Lung (tissue), 17 donors: ENCODE measurements at places on chromosomes 1 and 21. TPM values are rescaled to one million over a fixed set of nuclear protein-coding genes. Genes with fewer than 3 reads are reported as not detected.

The CRABP2 gene
- 13.6 TPM for total RNA-seq

The LAX1 gene
- 1.0 TPM for total RNA-seq

DNA sequence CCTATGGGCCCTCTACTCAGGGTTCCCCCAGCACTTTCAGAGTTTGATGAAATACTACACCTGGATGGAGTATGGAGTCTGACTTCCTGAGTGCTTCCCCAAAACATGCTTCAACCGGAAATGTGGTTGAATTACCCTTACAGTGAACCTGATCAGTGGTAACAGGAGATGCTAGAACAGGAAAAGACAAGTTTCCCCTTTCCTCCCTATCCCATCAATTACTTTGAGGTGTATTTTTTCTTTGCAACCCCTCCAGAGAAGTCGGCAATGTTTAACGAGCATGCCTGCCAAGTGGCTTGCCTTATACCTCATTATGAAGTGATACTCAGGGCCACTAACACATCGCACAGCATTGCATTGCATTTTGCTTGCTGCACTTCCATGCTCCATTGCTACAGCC is 7.0 kb downstream of the KRTAP15-1 start:
- no peak for DNase-seq
- no peaks in the 10 kb centered on the region for H3K4me1 ChIP-seq
- H3K27ac ChIP-seq = no peak overlapping the region

The NEK2 gene
- 5.9 TPM for total RNA-seq

The SMPDL3B gene
- total RNA-seq = 17.6 TPM

GRCh38 chr21:39705849-39706248 is 39.1 kb upstream of the IGSF5 start:
- H3K27ac ChIP-seq = no peak overlapping the region
- no peak overlapping the region for H3K4me3 ChIP-seq
- DNase-seq = no peak

DNA sequence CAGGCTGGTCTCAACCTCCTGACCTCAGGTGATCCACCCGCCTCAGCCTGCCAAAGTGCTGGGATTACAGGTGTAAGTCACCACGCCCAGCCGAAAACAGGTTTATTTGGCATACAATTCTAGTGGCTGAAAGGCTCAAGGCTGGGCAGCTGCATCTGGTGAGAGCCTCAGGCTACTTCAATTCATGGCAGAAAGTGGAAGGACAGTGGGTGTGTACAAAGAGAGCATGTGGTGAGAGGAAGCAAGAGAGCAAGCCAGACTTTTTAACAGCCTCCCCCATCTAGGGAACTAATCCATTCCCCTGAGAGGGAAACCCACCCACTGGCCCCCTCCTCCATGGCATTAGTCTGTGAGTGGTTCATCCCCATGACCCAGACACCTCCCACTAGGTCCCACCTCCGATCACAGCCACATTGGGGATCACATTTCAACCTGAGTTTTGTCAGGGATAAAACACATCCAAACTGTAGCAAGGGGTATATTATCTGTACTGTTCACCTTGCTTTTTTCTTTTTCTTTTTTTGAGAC is 9.5 kb downstream of the BMP8A start:
- H3K4me1 ChIP-seq = peaks cover 10% of the 10 kb centered on the region
- no peak overlapping the region for H3K27ac ChIP-seq
- no peaks in the 10 kb centered on the region for H3K36me3 ChIP-seq

DNA sequence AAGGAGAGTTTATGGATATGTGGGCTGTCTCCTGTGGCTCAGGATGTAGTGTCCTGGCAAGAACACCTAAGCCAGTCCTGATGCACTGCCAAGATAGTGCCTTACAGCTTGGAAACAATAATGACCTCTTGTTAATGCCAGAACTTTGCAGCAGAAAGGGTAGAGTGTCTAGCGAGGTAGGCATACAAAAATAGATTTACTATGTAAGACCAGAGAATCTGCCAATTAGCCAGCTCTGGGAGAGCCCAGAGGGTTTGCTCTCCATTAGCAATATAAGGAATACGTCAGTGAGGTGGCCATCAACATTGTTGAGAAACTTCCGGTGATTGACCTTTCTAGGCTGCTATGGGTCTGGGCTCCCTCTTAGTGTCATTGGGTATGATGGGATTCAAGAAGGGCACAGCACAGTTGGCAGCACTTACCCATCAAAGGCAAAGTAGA is 178.5 kb upstream of the GALNT2 start:
- no peaks in the 10 kb centered on the region for H3K4me1 ChIP-seq
- no peak overlapping the region for H3K4me3 ChIP-seq
- no peaks in the 10 kb centered on the region for H3K27me3 ChIP-seq
- H3K36me3 ChIP-seq = no peaks in the 10 kb centered on the region

DNA sequence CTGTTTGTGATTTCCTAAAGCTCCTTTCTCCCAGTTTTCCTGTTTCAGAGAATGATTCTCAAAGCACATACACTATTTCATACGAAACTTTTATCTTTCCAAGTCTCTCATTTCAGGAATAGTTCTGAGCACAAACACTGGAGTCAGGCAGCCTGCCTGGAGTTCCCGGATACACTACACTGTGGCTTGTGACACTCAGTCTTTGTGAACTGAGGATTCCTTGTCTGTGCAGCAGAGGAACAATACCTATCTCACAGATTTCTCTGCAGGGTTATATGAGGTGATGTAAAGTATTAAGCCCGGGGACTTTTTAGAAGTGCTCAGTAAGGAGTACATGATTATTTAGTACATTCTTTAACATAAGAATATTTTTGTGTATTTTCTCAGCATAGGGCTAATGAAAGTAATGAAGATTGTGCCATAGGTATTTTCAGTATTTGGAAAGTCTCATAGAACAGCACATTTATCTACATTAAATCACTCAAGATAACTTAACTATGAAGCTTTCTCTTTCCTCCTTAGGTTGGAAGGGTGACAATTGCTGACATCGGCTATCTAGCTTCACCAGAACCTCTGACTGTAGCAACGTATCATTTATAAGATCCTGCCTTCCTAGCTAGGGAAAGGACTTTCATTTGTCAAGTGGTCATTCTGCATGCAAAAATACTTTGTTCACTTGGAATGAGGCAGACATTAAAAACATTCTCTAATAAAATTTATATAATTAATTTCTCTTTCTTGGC is 12.9 kb downstream of the GBP2 start:
- H3K4me1 ChIP-seq = no peaks in the 10 kb centered on the region
- H3K4me3 ChIP-seq = no peak overlapping the region
- DNase-seq = peak; percentile 13
- no peaks in the 10 kb centered on the region for H3K36me3 ChIP-seq

The GBP7 gene
- 0.09 TPM for total RNA-seq

The HRNR gene
- total RNA-seq = not detected

DNA sequence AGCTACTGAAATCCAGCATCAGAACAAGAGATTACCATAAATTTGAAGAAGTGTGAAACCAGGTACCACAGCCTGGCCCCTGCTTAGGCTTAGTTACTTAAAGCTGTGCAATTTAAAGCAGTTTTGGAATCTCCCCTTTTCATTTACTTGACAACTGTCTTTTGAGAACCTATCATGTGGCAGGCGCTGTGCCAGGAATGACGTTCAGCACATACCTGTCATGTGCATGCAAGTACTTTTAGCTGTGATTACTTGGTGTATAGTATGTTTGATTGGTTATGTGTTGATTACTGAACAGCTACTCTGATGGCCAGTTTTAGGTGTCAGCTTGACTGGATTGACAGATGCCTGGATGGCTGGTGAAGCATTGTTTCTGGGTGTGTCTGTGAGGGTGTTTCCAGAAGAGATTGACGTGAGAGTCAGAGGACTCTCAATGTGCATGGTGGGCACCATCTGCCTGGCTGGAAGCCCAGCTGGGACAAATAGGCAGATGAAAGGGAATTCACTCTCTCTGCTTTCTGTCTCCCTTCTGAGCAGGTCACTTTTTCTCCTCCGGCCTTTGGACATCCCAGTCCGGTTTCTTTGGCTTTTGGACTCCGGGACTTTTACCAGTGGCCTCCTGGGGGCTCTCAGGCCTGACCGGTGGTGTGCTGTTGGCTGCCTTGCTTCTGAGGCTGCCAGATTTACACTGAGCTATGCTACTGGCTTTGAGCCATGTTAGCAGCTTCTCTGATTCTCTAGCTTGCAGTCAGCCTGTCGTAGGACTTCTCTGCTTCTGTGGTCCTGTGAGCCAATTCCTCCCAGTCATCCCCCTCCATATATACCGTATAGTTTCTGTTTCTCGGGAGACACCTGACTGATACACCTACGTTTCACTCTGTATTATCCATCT is 178.0 kb downstream of the RYR2 start:
- H3K27ac ChIP-seq = peak overlapping the region; percentile 41
- H3K4me1 ChIP-seq = no peaks in the 10 kb centered on the region
- H3K4me3 ChIP-seq = no peak overlapping the region
- no peaks in the 10 kb centered on the region for H3K27me3 ChIP-seq
- no peaks in the 10 kb centered on the region for H3K36me3 ChIP-seq

- no peaks in the 10 kb centered on the region for H3K27me3 ChIP-seq
- H3K36me3 ChIP-seq = no peaks in the 10 kb centered on the region
- no peak overlapping the region for H3K4me3 ChIP-seq
- no peak for DNase-seq
- H3K27ac ChIP-seq = no peak overlapping the region
- no peaks in the 10 kb centered on the region for H3K4me1 ChIP-seq
Measured at GRCh38 chr1:117398957-117399356, 31.7 kb downstream of the MAN1A2 start.

GRCh38 chr1:14698314-14698713 is 99.8 kb downstream of the KAZN start:
- no peak for DNase-seq
- no peaks in the 10 kb centered on the region for H3K4me1 ChIP-seq
- H3K27me3 ChIP-seq = no peaks in the 10 kb centered on the region

The VHLL gene
- not detected for total RNA-seq

DNA sequence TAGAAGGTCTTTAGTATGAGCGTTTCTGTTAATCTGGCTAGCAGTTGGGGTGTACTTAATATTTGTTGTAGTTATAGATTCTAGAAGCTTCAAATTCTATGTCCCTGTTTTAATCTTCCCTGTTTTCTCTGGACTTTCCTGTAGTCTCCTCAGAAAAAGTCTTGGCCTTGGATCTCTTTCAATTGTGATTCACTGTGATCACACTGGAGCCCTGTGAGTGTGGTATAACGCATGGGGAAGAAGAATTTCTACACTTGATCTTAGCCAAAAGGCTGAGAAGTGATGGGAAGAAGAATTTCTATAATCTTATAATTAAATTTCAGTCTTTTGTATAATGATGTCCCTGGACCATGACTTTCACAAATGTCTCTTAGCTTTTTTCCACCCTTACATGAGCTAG is 36.7 kb upstream of the COP1 start:
- H3K27ac ChIP-seq = no peak overlapping the region
- no peak for DNase-seq
- no peak overlapping the region for H3K4me3 ChIP-seq
- no peaks in the 10 kb centered on the region for H3K27me3 ChIP-seq

The CELA3B gene
- not detected for total RNA-seq

The MNDA gene
- total RNA-seq = 27.2 TPM

DNA sequence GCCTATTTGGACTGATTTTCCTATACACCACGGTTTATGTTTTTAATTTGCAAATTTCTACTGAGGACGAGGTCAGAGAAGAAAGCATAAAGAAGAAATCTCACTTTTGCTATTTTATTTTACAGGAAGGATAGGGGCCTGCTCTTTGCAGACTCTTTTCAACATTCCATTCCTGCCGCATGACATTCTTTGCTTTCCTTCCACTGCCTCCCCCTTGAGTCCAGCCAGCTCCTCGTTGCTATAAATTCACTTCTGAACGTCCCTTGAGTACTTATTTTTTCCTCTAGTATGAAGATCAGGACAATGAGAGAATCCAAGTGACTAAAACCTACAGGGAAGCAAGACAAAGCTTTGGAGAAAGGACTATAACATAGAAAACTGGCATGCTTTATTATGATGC is 53.4 kb upstream of the PTGFR start:
- H3K36me3 ChIP-seq = no peaks in the 10 kb centered on the region
- H3K4me1 ChIP-seq = no peaks in the 10 kb centered on the region
- no peak for DNase-seq

DNA sequence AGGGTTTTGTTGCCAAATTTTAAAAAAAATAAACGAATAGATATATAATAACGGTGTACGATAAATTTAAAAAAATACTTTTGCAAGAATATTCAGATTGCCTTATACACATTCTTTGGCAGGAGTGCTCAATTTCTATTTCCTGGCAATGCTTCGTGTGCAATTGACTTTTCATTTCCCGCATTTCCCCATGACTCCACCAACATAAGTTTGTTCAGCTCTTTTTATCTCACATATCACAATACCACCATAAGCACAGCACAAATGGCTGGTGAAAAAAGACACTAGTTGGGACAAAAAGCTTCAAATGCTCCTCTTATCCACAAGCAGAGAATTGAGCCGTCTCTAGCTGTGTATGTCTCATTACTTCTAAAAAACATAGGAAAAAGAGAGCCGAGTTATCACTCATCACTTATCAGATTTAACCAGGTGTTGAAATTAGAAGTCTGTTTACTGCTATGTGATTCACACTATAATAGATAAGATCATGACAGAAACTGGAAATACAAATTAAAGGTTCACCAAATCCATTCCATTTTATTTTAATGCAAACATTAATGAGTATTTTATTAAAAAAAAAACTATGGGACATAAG is 28.9 kb upstream of the RGS1 start:
- no peaks in the 10 kb centered on the region for H3K27me3 ChIP-seq
- DNase-seq = peak; percentile 48
- no peaks in the 10 kb centered on the region for H3K36me3 ChIP-seq
- no peak overlapping the region for H3K27ac ChIP-seq
- no peak overlapping the region for H3K4me3 ChIP-seq

DNA sequence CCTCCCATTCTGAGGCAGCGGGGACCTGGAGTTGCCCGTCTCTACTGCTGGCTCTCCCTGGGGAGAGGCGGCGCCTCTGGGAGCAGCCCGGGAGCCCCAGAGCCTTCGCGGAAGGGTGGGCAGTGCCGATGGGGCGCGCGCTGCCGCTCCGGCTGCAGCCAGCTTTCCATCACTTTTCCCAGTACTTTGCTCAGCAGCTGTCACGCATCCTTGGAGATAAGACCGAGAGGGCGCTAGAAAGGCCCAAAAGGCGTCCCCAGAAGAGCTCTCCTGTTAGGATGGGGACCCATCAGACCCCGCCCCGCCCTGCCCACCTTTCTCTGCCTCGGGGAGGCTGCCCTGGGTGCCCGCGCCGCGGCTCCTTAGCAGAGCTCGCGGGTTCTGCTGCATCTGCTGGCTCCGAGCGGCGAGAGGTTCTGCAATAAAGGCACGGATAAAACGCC is 534 bp downstream of the KCNH1 start:
- H3K4me1 ChIP-seq = peaks cover 10% of the 10 kb centered on the region
- no peak overlapping the region for H3K4me3 ChIP-seq
- H3K36me3 ChIP-seq = no peaks in the 10 kb centered on the region
- H3K27me3 ChIP-seq = peaks cover 54% of the 10 kb centered on the region
- DNase-seq = peak; percentile 17
